ENCODE measurements at places on chromosomes 1 and 21.
A peak's percentile ranks its signal among the peaks of the same experiment; 100 is the strongest.

DNA sequence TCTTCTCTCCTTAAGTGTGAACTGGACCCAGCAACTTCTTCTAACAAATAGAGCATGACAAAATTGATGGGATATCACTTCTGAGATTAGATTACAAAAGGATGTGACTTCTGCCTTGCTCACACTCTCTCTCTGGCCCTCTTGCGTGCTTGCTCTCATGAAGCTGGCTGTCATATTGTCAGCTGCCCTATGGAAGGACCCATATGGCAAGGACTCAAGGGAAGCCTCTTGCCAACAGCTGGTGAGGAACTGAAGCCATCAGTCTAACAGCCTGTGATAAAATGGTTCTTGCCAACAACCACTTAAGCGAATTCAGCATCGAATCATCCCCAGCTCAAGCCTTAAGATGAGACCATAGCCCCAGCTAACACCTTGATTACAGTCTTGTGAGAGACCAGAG, 4.8 kb upstream of the TLR5 start:
- DNase-seq, result no peak

DNA sequence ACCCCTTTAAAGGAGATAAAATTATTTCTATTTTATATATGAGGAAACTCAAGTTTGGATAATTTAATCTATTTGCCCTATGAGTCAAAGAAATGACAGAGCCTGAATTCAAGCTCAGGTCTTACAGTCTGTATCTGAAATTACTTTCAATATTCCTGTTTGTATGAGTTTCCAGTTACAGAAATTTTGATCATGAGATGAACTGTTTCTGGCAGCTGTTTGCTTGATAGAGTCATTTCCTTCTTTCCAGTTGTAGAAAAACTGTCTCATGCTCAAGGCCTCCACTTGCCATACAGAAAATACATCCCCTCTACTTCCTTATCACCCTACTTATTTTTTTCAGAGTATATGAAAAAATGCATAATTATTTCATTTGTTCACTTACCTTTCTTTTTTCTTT, 87.6 kb downstream of the PTPRC start:
- no peak for DNase-seq

DNA sequence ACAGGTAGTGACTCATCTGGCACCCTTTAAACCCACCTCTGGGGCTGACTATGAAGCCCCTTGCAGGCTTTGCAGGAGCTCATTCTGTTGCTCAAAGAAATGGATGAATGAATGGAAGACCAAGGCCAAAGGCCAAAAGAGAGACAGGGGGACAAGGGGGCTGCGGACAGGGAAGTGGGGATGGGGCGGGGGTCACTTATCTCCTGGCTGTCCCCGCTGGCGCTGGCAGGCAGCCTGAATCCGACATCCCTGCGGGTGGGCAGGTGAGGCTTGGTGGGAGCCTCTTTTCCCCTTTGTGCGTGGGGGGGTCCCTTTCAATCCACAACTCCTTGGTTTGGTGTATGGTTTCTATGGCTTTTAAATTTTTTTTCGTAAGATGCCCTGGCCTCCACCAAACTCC, 239.6 kb upstream of the C1orf174 start:
- DNase-seq, result no peak

GRCh38 chr1:108182959-108183700, 17.0 kb downstream of the SLC25A24 start:
- no peak for DNase-seq

DNA sequence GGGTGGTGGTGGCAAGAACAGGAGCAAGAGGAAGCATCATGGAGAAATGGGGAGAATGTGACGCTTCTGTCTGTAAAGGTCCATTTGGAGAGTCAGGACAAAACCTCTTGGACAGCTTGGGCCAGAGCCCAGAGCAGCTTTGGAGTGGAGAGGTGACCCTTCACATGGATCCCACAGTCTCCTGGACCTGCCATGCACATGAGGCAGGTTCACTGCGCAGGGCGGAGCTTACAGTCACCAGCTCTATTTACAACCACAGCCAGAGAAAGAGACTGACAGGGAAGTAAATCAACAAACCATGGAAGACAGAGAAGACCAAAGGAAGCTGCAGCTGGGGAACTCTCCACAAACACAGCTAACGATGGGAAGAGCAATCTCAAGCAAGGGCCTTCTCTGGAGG, 828 bp upstream of the RGS8 start:
- DNase-seq, result no peak

- DNase-seq, result no peak
Observed at GRCh38 chr1:9417695-9418094, 121.6 kb upstream of the SLC25A33 start.

- no peak for DNase-seq
Observed at GRCh38 chr1:91015794-91016550, 5.9 kb downstream of the ZNF644 start.

DNA sequence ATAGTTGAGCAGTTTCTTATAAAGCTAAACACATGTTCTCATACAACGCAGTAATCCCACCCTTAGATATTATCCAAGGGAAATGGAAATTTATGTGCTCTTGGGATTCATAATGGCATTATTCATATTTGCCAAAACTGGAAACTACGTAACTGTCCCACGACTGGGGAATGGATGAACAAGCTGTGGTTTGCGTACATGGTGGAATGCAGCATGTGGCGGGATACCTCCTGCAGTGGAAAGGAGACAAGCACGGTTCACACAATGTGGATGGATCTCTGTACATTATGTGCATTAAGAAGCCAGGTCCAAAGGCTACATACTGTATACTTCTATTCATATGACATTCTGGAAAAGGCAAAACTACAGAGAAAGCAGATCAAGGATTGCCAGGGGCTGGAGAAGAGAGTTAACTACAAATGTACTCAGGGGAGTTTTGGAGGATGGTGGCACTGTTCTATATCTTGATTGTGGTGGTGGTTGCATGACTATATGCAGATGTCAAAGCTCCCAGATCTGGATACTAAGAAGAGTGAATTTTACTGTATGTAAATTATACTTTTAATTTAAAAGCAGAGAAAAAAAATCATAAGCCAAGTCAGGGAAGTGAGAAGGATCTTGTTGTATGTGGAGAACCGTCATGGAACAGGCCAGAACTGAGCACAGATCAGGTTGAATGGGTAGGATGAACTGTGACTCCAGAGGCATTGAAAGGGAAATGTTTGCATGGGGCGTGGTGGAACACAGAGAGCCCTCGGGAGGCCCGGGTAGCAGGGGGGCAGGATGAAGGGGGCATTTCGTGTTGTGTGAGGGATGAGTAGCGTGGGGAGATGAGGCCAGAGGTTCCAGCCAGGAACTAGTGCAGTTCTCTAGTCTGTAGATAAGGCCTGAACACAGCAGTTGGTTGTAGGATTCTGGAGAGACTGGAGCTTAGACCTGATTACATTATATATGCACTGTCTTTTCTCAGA, 90.7 kb downstream of the GALNT2 start:
- no peak for DNase-seq

DNA sequence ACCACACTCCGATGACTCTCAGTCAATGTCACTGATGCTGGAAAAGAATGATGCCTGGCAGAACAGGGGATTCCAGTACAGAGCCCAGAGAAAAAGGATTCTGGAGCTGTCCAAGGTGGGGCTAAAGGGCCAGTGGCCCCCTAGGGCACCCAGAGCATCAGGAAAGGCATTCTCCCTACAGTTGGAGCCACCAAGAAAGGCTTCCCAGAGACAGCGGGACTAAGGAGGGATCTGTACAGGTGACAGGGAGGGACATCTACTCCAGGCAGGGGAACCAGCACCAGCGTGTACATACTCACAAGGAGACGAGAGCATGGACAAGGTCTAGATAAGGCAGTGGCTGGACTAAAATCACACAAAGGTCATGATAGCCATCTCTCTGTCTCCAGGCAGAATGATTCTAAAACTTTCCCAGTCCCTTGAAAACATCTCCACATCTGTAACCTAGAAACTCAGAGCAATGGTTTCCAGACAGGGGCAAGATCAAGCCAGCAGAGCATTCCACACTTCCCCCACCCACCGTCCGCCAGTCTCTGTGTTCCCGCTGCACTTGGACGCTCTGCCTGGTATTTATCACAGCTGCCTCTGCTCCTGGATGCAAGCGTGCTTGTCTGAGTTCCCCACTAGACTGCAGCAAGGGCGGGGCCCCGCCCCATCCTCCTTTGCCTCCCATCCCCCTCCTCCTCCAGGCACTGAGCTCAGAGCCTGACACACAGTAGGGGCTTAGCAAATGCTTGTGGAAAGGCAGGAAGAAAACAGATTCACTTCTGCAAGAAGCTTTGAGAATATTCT, 111.6 kb upstream of the ZC3H12A start:
- DNase-seq, result no peak

DNA sequence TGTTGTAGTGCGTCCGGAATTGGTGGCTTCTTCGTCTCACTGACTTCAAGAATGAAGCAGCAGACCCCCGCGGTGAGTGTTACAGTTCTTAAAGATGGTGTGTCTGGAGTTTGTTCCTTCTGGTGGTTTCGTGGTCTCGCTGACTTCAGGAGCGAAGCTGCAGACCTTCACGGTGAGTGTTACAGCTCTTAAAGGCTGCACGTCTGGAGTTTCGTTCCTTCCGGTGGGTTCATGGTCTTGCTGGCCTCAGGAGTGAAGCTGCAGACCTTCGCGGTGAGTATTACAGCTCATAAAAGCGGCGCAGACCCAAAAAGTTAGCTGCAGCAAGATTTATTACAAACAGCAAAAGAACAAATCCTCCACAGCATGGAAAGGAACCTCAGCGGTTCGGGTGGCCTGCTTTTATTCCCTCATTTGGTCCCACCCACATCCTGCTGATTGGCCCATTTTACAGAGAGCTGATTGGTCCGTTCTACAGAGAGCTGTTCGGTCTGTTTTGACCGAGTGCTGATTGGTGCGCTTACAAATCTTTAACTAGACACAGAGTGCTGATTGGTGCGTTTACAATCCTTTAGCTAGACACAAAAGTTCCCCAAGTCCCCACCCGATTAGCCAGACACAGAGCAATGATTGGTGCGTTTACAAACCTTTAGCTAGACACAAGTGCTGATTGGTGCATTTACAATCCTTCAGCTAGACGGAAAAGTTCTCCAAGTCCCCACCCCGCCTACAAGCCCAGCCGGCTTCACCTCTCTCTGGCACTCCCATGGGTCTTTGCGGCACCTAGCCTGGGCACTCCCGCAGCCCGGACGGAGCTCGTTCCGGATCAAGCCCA, 49.6 kb upstream of the KRTAP19-8 start:
- no peak for DNase-seq

DNA sequence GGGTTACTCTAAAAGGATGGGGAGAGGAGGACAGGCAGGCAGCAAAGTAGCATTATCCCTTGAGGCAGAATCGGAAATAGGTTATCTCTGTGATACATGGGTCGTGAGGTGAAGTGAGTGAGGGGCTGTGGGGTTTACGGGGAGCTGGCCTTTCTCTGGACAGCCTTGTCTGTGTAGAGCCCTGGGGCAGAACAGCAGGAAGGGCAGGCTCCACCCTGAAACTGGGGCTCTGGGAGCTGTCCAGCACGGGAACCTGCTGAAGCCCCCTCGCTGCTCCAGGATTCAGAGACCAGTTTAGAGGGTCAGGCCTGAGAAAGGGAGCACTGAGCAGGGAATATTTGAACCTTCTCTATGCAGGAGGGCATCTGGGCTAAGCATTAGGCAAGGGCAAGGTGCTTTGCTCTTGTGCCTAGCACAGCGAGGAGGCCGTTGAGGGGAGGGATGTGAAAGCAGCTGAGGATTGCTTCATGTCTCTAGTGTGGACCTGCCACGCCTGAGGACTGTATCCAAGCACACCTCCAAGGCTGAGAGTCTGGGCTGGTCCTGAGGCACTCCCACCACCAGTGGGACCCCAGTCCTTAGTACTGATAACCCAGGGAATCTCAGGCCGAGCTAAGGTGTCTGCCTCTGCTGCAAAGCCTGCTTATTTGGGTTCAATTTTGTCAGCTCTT, 55.8 kb downstream of the NAV1 start:
- no peak for DNase-seq

DNA sequence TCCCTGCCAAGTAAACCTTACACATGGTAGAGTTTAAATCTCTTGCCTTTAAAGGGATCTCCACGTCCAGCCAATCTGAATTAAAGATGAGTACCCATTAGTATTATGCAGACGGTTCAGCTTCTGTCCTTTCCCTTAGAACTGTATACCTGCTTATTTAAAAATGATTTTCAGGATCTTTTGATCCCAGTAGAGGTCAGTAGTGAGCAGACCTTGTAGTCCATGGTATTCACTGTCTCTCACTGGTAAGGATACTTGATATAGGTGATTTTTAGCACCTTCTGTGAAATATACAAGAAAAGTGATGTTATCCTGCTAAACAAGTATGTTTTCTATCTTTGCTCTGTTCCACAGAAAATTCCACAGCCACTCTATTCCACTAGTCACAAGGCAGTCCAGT, 1211.6 kb upstream of the ADGRL4 start:
- no peak for DNase-seq

- no peak for DNase-seq
Observed at GRCh38 chr1:203342192-203342940, 8.6 kb downstream of the FMOD start.

DNA sequence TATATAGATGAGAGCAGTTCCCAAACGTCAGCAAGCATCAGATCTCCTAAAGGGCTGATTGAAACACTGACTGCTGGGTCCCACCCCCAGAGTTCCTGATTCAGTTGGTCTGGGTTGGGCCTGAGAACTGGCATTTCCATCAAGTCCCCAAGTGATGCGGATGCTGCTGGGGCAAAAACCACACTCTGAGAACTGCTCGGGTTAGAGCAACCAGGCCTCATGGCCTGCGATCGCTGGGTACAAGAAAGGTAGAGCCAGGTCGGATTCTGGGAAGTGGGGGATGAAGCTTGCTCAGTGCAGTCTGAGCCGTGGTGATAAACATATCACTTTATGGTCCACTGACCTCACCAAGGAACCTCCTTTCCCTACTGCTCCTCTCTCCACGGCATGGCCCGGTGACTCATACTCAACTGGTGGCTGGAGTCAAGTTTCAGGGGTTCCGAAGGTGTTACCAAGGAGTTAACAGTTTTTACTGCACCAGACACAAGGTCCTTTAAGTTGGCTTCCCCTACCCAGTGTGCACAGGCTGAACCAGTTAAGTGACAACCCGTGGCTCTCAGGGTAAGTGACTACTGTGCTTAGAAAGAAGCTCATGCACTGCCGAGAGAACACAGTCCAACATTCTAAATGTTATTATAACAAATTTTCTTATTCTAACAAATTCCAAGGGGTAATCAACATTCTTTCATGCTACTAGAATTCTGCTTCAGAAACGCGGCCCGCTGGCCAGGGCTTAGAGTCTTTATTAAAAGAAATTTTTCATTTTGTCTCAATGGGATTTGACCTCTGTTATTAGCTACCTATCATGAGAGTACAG, 153.5 kb downstream of the TGFBR3 start:
- DNase-seq, result peak; percentile 43

- DNase-seq, result no peak
Observed at GRCh38 chr21:14120091-14120734, 90.5 kb downstream of the LIPI start.
